ENCODE measurements at places on chromosomes 7 and 10. TPM values are rescaled to one million over a fixed set of nuclear protein-coding genes. Genes with fewer than 3 reads are reported as not detected.
A peak's percentile ranks its signal among the peaks of the same experiment; 100 is the strongest.

DNA sequence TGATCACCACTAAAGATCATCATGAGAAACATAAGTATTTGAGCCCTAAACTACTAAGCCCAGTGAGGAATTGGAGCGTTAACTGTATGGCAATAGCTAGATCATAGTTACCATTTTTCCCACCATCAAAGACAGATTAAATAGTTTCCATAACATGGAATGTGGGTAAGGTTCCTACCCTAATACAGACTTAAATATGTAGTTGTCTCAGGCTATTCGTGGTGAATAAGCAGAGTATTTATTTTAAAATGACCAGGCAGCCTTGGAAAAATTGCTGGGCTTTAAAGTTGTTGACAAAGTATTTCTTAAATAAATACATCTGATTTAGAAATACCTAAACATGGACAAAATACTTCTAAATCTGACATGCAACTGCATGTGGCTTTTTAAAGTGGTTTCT, 106.8 kb downstream of the NT5C2 start:
- peaks cover 11% of the 10 kb centered on the region for H3K4me1 ChIP-seq
- H3K27me3 ChIP-seq = no peaks in the 10 kb centered on the region
- peak overlapping the region; percentile 39 for H3K27ac ChIP-seq
- H3K36me3 ChIP-seq = peaks cover 53% of the 10 kb centered on the region

GRCh38 chr7:116708248-116708647, 36.3 kb downstream of the MET start:
- H3K4me1 ChIP-seq = peaks cover 74% of the 10 kb centered on the region
- H3K27ac ChIP-seq = peak overlapping the region; percentile 72
- no peaks in the 10 kb centered on the region for H3K27me3 ChIP-seq
- H3K36me3 ChIP-seq = peaks cover 14% of the 10 kb centered on the region
- no peak for DNase-seq

MMRN2 gene
- 0.57 TPM for total RNA-seq

GPR141 gene
- total RNA-seq = not detected

DNA sequence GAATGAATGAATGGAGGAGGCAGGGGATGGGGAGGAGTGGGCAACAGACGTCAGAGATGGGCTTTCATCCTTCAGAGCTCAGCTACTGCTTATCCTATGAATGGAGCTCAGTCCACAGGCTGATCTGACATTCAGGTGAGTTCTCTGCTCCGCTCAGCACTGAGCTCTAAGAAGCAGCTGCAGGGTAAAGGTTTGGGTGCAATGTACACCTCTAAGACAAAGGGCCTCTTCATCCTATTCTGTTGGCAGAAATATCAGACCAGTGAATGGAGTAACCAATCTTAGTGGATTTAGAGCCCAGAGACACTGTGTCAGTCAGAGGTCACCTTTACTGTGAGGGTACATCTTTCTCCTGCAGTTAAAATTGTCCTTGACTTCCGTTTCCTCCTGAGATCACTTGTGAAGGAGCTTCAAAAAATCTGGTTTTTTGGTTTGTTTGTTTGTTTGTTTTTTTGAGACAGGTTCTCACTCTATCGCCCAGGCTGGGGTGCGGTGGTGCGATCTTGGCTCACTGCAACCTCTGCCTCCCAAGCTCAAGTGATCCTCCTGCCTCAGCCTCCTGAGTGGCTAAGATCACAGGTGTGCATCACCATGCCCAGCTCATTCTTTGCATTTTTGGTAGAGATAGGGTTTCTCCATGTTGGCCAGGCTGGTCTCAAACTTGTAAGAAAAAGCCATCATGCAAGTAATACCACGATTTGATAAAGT, 5.1 kb upstream of the CCZ1B start:
- no peak overlapping the region for H3K27ac ChIP-seq
- peaks cover 3% of the 10 kb centered on the region for H3K4me1 ChIP-seq
- peaks cover under 1% of the 10 kb centered on the region for H3K36me3 ChIP-seq
- peaks cover 36% of the 10 kb centered on the region for H3K27me3 ChIP-seq
